ENCODE measurements at places on chromosomes 4 and X. TPM values are rescaled to one million over a fixed set of nuclear protein-coding genes. Genes with fewer than 3 reads are reported as not detected.

BANK1 gene
- 2.4 TPM for total RNA-seq

CFP gene
- 3.9 TPM for total RNA-seq

ZMAT1 gene
- total RNA-seq: 3.9 TPM

CD40LG gene
- not detected for total RNA-seq

GRCh38 chr4:37682701-37683401 is 3.3 kb downstream of the RELL1 start:
- no peak for DNase-seq

GRCh38 chr4:111946800-111947199 is 198.5 kb upstream of the FAM241A start:
- DNase-seq: no peak

Measured in left cardiac atrium (tissue), 4 donors.